ENCODE measurements at places on chromosomes 6 and 20. TPM values are rescaled to one million over a fixed set of nuclear protein-coding genes. Genes with fewer than 3 reads are reported as not detected.

The CLIC5 gene
- total RNA-seq = 7.6 TPM

The UST gene
- total RNA-seq = 27.0 TPM

The RAET1G gene
- total RNA-seq = not detected

The HLA-DOA gene
- total RNA-seq = 358 TPM

The NRSN2 gene
- 24.5 TPM for total RNA-seq

The TRMT11 gene
- total RNA-seq = 44.6 TPM

The ZC3H12D gene
- total RNA-seq = 1.5 TPM

The ADTRP gene
- total RNA-seq = not detected

The ITPR3 gene
- 43.0 TPM for total RNA-seq

The BPIFB3 gene
- total RNA-seq = not detected

The SPATS1 gene
- total RNA-seq = not detected

The ANKRD66 gene
- not detected for total RNA-seq

The KIAA0408 gene
- total RNA-seq = not detected

GRCh38 chr20:13684566-13685222 lies 46.0 kb upstream of the TASP1 start:
- DNase-seq = no peak

DNA sequence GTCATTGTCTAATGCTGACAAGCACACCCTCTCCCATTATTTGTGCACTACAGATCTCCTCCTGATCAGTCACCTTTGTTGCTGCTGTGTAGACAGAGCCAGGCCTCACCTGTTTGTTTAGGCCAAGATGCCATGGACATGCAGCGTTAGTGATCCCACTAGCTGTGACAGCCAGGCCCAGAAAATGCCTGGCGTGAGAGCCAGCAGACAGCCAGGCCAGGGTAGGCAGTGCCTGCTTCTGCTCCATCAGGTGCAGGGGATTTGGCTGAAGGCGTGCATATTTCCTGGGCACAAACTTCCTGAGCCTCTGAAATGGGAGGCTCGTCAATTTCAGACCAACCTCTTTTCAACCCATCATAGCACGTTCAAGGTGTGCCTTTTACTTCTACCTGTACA lies 27.3 kb downstream of the MANBAL start:
- no peak for DNase-seq

DNA sequence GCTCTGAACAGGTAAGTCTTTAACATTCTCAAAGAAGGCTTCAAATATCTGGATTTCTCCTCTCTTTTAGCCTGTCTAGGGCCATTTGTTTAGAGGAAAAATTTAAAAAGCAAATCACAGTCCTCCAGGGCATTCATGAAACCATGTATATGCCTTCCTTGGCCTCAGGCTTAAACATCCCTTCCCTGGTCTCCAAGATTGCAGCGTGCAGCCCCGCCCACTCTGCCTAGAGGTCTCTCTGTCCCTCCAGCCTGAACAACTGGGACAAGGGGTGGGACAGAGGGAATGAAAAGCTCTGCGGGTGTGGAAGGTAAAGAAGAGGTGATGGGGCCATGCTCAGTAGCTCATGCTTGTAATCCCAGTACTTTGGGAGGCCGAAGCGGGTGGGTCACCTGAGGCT lies 9.8 kb upstream of the CBFA2T2 start:
- no peak for DNase-seq

DNA sequence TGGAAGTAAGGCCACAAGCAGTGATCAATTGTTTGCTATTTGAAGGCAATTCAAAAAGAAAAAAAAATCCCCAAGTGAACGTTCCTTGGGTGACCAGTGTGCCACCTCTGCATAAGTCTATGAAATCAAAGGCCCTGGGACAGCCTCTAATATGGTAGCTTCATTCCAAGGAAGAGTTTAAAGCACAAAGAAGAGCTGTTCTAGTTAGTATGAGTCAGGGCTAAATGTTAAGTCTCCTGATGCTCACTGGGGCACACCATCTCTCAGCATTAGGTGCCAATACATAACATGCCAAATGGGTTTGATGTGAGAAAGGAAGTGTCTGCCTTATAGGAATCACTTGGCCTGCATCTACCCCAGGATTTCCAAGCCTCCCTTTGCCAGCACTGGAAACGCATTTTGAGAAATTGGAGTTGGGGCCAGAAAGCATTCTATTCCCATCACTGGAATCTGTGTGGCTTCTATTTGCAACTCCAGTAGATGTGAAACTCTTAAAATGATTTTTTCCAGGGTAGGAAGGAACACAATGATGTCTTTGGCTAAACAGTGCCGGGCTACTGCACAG lies 13.0 kb downstream of the UNC5CL start:
- no peak for DNase-seq

DNA sequence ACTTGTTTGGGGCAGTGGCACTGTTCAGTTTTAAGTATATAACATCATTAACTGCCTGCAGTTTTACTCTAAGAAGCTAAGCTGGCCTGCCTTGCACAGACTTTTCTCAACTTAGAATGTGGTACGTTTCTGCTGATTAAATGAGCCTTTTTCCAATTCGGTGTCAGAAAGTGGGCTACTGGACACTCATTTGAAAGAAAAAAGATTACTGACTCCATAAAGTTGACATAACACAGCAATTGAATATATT lies 2.1 kb downstream of the ZMYND8 start:
- DNase-seq = no peak

GRCh38 chr6:16498237-16498636 lies 259.9 kb downstream of the GMPR start:
- DNase-seq = no peak

- no peak for DNase-seq
Observed at GRCh38 chr6:25215881-25216280, 63.3 kb upstream of the CARMIL1 start.

DNA sequence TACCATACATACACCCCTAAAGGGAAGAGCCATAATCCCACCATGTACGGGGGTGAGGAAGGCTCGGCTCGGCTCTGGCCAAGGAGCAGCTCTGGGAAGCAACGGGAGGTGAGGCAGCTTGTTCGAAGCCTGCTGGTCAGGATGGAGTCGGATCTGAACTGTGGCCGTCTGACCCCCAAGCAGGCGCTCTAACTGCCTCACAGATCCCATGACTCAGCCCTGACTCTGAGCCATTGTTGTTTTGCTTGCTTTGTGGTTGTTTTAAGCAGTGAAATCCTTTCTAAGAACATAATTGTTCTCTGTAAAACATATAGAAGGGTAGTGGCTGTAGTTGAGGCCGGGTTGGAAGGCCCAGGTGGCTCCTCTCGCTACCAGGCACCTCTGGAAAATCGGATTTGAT lies 10.9 kb downstream of the C6orf132 start:
- no peak for DNase-seq

GRCh38 chr6:130575971-130576370 lies 210.2 kb downstream of the TMEM200A start:
- DNase-seq = no peak

- no peak for DNase-seq
Observed at GRCh38 chr6:126812010-126812409, 306.5 kb upstream of the RSPO3 start.

- DNase-seq = no peak
Observed at GRCh38 chr6:2171728-2172127, 73.7 kb downstream of the GMDS start.

DNA sequence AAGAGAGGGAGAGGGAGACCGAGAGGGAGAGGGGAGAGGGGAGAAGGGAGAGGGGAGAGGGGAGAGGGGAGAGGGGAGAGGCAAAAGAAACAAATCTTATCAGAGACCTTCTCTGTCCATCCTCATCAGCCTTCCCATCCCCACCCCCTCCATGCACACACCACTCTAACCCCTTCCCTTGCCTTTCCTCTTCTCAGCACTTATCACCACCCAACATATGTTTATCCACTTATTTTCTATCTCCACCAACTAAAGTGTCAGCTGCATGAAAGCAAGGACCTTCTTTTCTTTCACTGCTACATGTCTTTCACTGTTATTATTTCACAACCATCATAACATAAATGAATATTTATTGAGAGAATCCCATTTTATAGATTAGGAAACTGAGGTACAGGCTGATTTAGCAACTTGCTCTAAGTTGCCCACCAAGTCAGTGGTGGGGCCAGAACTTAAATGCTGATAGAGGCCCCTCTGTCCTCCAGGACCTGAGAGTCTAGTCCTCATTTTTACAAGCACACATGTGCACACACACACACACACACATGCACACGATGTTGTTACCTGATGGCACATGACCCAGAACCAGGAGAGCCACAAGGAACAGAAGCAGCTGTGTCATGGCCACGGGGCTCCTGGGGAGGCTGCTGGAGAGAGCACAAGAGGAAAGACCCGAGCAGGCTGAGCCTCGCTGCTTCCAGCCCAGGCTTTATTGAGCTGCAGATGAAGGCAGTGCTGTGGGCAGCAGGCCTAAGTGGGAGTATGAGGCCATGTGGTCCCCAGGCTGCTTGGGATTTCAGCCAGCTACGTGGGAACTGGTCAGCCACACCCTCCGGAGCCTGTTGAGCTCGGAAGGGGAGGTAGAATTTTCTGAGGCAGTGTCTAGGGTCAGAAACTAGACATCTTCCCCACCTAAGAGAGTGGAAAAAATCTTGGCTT lies 2.3 kb downstream of the DEFB124 start:
- no peak for DNase-seq

- DNase-seq = no peak
Observed at GRCh38 chr20:59515013-59515905, 89.1 kb upstream of the PHACTR3 start.

DNA sequence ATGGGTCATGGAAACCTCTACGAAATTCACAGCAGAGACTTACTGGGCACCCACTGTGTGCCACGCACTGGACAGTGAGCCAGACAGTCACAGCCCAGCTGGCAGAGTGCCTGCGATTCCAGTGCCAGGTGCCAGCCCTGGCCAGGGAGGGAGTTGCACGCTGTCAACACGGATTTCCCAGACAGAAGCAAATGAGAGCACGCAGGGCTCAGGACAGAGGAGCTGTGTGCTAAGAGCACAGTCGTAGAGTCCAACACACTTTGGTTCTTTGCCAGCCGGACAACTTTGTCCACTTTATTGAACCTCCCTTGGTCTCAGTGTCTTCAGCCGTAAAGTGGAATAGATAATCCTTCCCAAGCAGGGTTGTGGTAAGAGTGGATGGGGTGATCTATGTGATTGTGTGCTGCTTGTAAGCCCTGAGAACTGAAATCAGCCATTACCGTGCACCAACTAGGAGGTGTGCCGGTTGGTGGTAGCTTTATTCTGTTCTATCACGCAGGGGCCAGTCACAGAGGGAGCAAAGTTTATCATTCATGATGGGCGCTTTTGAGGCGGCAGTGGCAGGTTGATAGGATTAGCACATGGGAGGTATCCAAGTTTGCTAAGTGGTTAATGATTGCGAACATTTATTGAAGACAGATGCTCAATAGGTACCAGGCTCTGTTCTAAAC lies 40.6 kb downstream of the SIRPA start:
- no peak for DNase-seq

DNA sequence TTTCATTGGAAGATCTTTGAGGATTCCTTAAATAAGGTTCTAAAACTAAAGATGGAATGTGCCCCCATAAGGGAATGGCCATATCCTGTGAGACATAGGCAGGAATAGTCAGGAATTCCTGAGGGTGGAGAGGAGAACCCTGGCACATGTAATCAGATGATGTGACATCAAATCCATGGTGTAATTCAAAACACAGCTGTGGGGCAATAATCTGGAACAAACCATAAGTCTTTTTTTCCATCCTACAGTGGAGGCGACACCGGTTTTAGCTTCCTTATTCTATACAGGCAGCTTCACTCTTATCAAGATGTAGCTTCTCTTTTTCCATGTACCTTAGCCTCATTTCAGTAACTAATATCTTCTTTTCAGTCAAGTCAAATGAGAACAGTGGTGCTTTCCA lies 133.6 kb upstream of the CITED2 start:
- no peak for DNase-seq

GRCh38 chr6:78324213-78324612 lies 543.1 kb upstream of the IRAK1BP1 start:
- no peak for DNase-seq

DNA sequence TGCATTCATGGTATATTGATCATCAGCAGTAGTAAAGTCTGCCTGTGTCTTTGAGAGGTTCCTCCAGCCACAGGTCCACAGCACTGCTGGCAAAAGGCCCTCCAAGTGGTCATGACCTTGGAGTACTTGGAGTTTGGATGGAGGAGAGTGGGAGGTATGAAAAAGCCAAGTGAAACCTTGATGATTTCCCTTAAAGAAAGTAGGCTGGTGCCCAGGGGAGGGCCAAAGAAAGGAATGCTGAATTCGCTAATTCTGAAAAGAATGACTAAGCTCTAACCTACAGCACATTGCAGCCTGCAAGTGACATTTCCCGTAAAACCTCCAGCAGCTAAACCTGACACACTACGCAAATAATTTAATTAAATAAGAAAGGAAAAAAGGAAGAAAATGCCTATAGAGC lies 223.4 kb upstream of the TAB2 start:
- DNase-seq = no peak

- no peak for DNase-seq
Observed at GRCh38 chr6:13980534-13980933, 55.8 kb downstream of the RNF182 start.

DNA sequence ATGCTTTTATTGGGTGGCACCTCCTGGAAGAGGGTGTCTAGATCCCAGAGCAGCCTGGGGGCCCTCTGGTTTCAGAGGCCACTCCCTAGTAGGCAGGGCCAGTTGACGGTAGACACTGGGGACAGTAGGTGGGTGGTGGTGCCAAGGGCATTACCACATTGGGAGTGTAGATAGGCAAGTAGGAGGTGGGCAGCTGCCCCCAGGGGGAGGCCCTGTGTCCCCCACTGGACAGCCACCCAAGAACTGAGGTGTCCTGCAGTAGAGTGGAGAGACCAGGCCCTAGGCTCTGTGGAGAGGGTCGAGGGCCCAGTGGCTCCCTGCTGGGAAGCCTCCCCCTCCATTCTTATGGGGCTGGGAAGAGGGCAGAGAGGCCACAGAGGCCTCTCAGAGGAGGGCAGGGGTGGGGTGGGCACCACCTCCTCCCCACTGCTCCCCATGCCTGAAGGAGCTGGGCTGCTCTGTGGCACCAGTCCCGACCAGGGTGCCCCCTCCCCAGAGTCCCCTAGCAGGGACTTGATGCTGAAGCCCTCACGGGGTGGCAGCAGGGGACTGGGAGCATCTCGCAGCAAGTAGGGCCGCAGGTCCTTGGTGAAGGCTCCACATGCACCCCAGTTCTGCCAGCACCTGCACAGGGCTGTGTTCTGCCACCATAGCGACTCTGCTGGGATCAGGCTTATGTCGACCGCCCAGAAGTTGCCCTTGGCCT lies 305.0 kb upstream of the KCNQ5 start:
- no peak for DNase-seq

- no peak for DNase-seq
Observed at GRCh38 chr6:5992551-5993225, 14.0 kb downstream of the NRN1 start.

- no peak for DNase-seq
Observed at GRCh38 chr6:2507521-2508037, 243.1 kb downstream of the MYLK4 start.

GRCh38 chr6:126886106-126886505 lies 232.4 kb upstream of the RSPO3 start:
- DNase-seq = no peak

- no peak for DNase-seq
Observed at GRCh38 chr6:88167352-88167937, 1.3 kb upstream of the CNR1 start.

- no peak for DNase-seq
Observed at GRCh38 chr6:36020154-36020553, 4.3 kb downstream of the SLC26A8 start.

Data from ascending aorta (tissue), 2 donors.